ENCODE measurements at places on chromosomes 6 and 20.

DNA sequence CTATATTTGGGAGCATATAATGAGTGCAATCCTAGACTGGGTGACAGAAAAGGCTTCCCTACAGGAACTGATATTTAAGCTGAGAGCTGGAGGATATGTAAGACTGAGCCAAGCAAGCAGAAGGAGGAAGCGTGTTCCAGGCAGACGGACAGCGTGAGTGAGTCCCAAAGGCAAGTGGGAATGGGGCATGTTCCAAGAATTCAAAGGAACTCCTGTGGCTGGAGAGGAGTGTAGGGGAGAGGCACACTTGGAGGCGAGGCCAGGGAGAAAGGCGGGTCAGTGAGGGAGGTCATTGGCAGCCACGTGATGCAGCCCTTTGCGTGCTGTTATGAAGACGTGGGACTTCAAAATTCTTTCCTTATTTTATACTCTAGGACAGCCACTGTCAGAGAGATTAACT lies 27.9 kb upstream of the SGK1 start:
- no peak for DNase-seq

GRCh38 chr6:123745895-123746294 lies 57.8 kb upstream of the NKAIN2 start:
- no peak for DNase-seq

GRCh38 chr6:43846556-43846955 lies 76.5 kb downstream of the VEGFA start:
- no peak for DNase-seq

- no peak for DNase-seq
These were observed 152.5 kb downstream of the CEBPB start for GRCh38 chr20:50343125-50343489.

DNA sequence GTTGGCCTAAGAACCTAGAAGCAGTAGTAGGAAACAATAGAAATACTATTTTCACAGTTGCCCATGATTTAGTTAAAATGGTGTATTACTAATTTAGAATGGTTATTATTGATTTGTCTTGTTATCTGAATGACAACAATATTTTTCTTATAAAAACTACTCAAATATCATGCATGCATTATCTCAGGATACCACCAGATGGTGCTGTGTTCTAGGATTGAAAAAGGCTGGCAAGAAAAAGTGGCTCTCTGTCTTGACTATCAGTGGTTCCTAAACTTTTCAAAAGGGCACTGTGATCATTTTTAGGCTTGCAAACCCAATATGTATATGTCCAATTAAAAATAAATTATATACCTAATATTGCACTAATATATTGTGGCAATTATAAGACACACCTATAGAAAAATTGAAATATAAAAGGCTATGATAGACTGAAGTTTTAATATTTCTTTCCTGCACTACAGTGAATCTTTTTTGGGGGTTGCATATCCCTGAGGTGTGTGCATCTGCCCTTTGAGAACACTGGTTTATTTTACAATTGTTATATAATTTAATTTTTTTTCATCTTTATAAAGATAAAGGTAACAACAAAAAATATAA lies 131.7 kb upstream of the MLIP start:
- DNase-seq, result no peak

DNA sequence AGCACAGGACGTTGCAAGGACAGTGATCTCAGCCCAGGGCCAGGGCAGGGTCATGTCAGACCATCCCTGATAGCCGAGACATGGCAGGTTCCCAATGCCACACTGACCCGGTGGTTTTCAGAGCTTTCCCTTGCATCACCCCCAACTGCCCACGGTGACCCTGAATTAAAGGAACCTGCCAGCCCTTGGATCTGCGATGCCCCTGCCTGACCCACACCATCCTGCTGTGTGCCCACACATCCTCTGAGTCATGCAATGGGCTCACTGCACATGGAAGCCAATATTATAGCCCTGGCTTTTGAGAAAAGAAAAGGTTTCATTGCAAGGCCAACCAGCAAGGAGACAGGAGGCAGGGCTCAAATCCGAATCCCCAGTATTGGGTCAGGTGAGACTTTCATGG lies 132.6 kb upstream of the CST7 start:
- no peak for DNase-seq

GRCh38 chr20:19893356-19893755 lies 123.8 kb upstream of the NAA20 start:
- no peak for DNase-seq

DNA sequence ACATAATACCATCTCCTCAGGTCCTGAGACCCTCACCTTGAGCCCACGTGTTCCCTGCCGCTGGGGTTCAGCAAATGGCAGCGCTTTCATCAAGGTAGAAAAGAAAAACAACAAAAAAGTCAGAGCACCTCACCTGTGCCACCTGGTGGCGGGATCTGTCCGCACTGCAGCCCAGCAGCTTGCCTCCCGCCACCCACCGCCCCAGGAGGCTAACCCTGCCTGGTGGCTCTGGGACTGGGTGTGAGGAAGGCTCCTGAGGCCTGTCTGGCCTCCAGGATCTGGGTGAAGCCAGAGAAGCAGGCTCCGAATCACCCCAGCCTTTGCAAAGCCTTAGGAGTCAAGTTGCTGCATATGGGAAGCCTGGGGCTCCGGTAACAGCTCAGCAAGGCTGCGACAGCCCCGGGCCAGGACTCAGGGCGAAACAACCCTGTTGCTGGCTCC lies 270.8 kb downstream of the BMP7 start:
- no peak for DNase-seq

DNA sequence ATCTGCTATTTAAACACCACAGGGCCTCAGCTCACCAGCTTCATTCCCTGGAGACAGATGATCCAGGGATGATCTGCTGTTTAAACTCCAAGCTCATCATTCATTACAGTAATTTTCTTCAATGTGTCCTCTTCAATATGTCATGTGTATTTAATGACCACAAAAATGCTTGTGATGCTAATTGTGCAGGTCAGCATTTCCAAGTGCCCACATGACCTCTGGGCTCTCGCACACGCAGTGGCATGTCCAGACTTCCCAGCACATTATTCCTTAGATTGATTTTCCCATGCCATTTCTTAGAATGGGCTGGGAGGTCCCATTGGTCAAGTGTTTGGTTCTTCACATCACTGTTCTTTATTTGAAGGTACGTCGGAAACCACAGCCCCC lies 434.4 kb downstream of the HAO1 start:
- DNase-seq, result no peak

DNA sequence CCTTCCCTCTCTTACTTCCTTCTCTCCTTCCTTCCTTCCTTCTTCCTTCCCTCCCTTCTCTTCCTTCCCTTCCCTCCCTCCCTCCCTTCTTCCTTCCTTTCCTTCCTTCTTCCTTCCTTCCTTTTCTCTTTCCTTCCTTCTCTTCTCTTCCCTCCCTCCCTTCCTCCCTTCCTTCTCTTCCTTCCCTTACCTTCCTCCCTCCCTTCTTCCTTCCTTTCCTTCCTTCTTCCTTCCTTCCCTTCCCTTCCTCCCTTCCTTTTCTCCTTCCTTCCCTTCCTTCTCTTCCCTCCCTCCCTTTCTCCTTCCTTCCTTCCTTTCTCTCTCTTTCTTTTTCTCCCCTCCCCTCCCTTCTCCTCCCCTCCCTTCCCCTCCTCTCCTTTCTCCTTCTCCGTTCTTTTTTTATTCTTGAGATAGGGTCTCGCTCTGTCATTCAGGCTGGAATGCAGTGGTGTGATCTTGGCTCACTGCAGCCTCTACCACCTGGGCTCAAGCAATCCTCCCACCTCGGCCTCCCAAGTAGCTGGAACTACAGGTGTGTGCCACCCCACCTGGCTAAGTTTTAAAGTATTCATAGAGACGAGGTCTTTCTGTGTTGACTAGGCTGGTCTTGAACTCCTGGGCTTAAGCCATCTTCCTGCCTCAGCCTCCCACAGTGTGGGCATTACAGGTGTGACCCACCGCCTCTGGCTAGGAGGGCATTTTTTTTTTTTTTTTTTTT lies 1.1 kb upstream of the ZNF512B start:
- DNase-seq, result no peak

DNA sequence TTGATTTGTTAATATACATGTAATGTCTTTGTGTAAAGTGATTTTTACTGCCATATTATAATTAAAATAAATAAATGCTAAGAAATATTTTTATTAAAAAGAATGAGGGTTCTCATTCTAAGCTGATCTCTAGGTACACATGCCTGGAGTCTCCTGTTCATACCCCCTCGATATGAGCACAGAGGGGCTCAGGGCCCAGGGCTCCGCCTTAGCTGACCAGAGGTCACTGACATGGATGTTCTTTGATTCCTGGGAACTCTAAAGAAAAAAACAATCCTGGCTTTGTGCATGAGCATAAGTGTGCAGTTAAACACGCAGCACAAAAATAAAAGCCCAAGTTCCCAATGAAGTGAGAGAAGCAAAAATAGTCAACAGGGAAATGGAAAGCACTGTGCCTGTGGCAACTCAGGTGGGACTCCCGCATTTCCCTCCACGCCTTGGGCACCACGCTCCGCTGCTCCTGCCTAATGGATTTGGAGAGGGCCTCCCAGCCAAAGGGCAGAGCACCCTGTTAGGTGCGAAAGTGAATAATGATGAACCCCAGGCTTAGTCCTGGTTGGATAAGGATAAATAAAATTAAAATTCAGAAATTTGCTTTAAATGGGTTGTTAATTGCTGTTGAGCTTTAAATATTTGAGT lies 33.3 kb upstream of the QKI start:
- DNase-seq, result no peak

DNA sequence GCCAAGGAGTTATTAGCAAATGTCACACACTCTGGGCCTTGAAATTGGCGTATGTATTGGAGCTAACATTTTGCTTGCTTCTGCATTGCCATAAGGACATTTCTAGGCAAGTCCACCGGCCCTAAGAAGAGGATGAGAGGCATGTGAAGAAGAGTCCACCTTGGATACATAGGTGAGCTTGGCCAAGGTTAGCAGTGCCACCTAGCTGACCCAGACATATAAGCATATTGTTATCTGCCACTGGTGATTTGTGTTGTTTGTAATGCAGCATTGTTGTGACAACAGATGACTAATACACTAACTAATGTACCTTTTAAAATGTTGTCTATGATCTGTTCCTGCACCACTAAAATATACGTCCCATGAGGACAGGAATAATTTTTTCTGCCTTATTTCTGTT lies 24.8 kb upstream of the HLA-DQA2 start:
- DNase-seq, result no peak

- no peak for DNase-seq
These were observed 176.4 kb downstream of the MAFB start for GRCh38 chr20:40512591-40512990.

DNA sequence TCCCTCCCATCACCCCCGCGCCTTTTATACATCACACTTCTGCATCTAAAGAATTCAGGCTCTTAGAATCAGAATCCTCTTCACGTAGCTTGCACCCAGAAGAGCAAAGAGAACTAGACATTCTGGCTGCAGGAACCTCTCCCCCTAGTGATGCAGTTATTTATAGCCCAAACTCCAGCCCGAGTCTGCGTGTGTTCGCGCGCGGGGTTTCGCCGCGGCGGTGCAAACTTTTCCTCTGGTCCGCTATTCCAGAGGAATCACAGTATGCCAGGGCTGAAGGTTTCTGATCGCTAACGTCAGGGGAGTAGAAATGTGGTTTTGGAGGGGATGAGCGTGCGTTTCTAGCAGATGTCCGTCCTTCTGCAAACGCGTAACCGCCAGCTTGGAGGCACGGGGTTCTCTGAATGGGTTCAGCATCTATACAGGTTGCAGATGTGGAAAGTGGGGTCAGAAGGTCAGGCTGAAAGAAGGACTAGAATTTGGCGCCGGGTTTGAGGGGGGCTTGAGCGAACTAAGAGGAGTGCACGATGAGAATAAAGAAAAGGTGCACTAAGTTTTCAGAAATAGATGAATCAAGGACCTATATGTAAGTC lies 1.8 kb downstream of the EPHA7 start:
- no peak for DNase-seq

- DNase-seq, result no peak
These were observed 17.4 kb downstream of the ADNP start for GRCh38 chr20:50913690-50914375.

- DNase-seq, result no peak
These were observed 43.3 kb downstream of the EPHA7 start for GRCh38 chr6:93376026-93376540.
